ENCODE measurements at places on chromosomes 2 and 18.

DNA sequence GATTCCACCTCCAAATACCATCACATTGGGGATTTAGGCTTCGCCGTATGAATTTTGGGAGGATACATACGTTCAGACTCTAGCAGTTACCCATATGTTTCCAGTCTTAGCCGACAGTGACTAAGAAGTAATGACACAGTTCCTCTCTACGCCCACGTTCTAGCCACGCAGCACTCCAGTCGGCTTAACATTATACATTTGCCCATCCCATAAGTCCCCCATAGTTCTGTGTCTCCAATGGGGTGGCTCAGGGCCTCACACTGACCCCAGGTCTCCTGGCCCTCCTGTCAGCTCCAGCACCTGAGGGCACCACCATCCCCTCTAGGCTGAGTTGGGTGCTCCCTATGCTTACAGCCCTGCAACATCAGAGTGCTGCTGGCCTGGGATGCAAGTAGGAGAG is 18.4 kb upstream of the CNDP2 start:
- DNase-seq = peak; percentile 32

- no peak for DNase-seq
Observed at GRCh38 chr2:204900487-204900886, 355.2 kb downstream of the PARD3B start.

- peak; percentile 50 for DNase-seq
Observed at GRCh38 chr2:179898873-179899272, 37.5 kb upstream of the ZNF385B start.

GRCh38 chr2:65514555-65515195 is 82.3 kb upstream of the SPRED2 start:
- no peak for DNase-seq

DNA sequence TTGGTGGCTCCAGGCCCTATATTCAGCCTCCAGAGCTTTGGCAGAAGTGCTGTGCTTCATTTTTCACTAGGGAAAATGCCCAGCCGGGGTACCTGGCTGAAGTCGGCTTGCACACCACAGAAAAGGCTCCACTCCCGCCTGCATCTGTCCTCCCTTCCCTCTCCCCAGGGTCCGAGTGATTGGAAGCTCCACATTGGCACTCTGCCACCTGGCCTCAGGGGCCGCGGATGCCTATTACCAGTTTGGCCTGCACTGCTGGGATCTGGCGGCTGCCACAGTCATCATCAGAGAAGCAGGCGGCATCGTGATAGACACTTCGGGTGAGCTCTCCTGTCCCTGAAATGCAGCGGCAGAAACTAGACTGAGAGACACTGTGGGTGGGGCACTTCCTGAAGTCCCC is 47.4 kb downstream of the IMPA2 start:
- no peak for DNase-seq

GRCh38 chr2:137252934-137253333 is 487.6 kb downstream of the THSD7B start:
- peak; percentile 49 for DNase-seq

GRCh38 chr2:5692561-5693286 is 540 bp downstream of the SOX11 start:
- no peak for DNase-seq
